Astrocyte (in vitro differentiated cells and primary cell): ENCODE measurements at places on chromosomes 16 and 17. TPM values are rescaled to one million over a fixed set of nuclear protein-coding genes. Genes with fewer than 3 reads are reported as not detected.

Gene NACA2
- total RNA-seq = not detected in 2 replicates

DNA sequence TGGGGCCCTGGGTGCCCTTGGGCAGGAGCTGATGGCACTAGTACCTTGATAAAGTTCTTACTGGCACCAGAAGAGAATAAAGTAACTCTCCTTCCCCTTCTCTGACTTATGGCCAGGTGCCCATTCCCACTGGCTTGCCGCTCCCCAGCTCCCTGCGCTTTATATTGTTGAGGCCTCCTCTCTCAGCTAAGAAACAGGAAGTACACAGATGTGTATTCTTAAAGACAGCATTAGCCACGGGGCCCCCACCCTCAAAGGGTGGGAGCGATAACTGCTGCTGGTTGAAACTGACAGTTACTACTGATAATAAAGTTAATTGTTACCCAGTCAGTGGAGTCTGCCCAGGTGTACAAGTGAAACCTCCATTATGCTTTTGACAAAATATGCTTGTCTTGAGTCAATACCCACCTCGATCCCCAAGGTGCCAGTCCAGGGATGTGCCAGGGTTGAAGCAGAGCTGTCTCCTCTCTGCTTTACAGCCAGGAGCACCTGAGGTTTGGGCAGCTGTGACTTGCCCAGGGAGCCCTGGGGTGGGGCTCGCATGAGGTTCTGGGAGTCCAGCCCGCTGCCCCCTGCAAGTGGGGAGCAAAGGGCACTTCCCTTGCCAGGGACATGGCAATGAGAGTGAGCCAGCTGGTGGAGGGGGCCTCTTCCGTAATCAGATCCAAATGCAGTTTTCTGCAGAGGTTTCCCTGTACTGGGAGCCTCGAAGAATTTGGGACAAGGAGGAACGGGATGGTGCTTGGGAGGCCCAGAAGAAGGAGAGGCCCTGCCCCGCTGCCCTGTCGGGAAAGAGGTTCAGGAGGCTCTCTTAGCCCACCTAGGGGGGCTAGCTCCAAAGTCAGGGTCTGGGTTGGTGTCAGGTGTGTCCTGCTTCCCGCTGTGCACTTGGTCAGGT, 5.4 kb upstream of the CLDN9 start:
- peaks cover 15% of the 10 kb centered on the region for H3K4me1 ChIP-seq
- H3K27me3 ChIP-seq = peaks cover 34% of the 10 kb centered on the region
- H3K36me3 ChIP-seq = no peaks in the 10 kb centered on the region
- DNase-seq = no peak
- no peak overlapping the region for H3K4me3 ChIP-seq

GRCh38 chr17:78497115-78497540, 80.1 kb downstream of the DNAH17 start:
- no peaks in the 10 kb centered on the region for H3K4me1 ChIP-seq
- H3K27me3 ChIP-seq = no peaks in the 10 kb centered on the region
- no peak overlapping the region for H3K27ac ChIP-seq
- DNase-seq = peak; percentile 39

Gene SEZ6L2
- total RNA-seq = 69.6 and 90.6 TPM in 2 replicates

Gene CCR7
- not detected in 2 replicates for total RNA-seq

Gene ZFP90
- 23.4 and 24.0 TPM in 2 replicates for total RNA-seq

- peaks cover 25% of the 10 kb centered on the region for H3K4me1 ChIP-seq
- H3K36me3 ChIP-seq = no peaks in the 10 kb centered on the region
- H3K27ac ChIP-seq = no peak overlapping the region
- H3K4me3 ChIP-seq = peak overlapping the region; percentile 19
- DNase-seq = peak; percentile 42
Measured at GRCh38 chr16:68406458-68407152, 41.7 kb downstream of the SMPD3 start.

Gene TBX2
- total RNA-seq = 0.50 and 0.53 TPM in 2 replicates

GRCh38 chr16:50699326-50700159, 6.1 kb downstream of the NOD2 start:
- peak; percentile 5 for DNase-seq
- H3K4me3 ChIP-seq = no peak overlapping the region
- no peaks in the 10 kb centered on the region for H3K4me1 ChIP-seq
- H3K27me3 ChIP-seq = peaks cover under 1% of the 10 kb centered on the region

DNA sequence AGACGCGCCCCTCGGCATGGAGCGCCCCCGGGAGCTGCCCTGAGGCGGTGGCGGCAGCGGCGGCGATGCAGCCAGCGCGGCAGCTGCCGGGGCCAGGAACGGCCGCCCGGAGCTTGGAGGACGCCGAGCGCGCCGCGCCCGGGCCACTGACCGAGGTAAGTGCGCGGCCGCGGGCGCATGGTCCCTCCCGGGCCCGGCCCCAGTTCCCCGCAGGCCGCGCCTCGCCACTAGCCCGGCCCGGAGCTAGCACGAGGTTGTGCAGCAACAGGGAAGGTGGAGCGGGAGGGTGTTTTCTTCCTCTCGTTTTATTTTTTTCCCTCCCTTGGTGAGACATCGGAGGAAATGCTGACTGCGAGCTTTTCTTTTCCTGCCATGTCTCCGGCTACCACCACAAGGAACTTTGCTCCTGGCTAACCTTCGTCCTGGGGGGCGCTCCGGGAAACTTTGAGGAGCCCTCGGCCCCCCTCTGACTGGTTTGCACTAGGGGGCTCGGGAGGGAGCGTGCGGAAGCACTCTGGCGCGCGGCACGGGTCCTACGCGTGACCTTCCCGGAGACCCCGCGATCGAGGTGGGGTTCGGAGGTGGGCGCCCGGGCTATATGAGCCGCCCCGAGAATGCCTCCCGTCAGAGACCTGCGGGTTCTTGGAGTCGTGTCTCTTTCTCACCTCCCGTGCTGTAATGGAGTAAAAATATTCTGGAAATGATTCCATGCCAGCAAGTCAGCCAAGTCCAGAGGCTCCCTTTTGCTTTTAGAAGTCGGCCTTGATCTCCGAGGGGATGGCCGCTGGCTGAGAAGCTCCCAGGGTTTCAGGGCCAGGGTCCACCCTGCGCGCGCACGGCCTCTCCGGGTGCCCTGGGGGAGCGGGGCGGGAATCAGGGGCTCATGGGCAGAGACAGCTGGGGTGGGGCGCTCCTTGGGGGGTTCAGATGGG, 868 bp downstream of the KCNJ12 start:
- H3K4me3 ChIP-seq = peak overlapping the region; percentile 28
- H3K36me3 ChIP-seq = no peaks in the 10 kb centered on the region
- peak; percentile 18 for DNase-seq
- H3K27ac ChIP-seq = no peak overlapping the region
- peaks cover 34% of the 10 kb centered on the region for H3K27me3 ChIP-seq

DNA sequence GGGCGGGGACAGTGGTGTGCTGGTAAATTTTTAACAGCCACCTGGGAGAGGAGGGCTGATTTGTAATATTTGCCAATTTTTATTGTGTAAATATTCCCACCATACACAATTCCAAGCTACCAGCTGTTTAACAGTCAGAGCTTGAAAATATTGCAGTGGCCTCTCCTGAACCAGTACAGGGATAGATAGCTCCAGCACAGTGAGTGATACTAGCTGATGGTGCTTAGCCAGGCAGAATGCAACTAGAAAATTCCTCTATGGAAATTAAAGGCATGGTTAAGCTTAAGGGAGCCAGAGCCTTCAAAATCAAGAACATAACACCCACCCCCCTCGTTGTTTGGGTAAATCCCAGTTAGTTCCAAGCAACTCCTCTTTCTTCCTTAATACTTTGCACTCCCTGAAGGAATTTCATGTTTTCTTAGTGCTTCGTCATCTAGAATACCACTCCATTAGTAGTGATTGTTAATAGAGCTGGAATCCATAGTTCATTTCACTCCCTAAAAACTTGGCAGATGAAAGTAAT, 96.6 kb downstream of the CYB561 start:
- peak overlapping the region; percentile 49 for H3K27ac ChIP-seq
- peak; percentile 85 for DNase-seq
- H3K36me3 ChIP-seq = peaks cover 3% of the 10 kb centered on the region
- no peak overlapping the region for H3K4me3 ChIP-seq
- peaks cover 11% of the 10 kb centered on the region for H3K4me1 ChIP-seq
- H3K27me3 ChIP-seq = no peaks in the 10 kb centered on the region

DNA sequence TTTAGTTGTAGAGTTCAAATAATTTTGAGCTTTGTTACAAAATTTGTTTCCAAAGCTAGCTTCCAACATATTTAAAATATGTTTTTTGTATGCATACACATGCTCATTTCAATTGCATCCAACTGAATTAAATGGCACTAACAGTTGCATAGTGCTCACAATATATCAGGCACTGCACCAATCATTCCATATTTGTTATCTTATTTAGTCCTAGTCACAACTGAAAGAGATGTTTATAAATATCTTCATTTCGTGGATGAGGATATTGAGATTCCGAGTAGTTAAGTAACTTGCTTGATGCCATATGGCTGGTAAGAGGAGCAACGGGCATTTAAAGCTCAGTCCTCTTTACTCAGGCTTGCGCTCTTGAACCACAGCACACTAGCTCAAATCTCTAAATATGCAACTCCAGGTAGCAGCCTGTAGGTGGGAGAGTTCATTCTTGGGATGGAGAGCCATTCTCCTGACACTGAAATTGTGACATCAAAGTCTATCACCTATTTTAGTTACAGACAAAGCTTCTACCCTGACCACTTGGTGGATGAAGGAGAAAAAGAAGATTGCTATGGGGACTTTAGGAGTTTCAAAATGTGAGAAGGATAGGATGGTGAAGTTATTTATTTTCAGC, 118.0 kb upstream of the CA10 start:
- no peaks in the 10 kb centered on the region for H3K36me3 ChIP-seq
- H3K4me1 ChIP-seq = no peaks in the 10 kb centered on the region
- no peak overlapping the region for H3K27ac ChIP-seq
- H3K27me3 ChIP-seq = no peaks in the 10 kb centered on the region

Gene MYADML2
- total RNA-seq = not detected in 2 replicates

DNA sequence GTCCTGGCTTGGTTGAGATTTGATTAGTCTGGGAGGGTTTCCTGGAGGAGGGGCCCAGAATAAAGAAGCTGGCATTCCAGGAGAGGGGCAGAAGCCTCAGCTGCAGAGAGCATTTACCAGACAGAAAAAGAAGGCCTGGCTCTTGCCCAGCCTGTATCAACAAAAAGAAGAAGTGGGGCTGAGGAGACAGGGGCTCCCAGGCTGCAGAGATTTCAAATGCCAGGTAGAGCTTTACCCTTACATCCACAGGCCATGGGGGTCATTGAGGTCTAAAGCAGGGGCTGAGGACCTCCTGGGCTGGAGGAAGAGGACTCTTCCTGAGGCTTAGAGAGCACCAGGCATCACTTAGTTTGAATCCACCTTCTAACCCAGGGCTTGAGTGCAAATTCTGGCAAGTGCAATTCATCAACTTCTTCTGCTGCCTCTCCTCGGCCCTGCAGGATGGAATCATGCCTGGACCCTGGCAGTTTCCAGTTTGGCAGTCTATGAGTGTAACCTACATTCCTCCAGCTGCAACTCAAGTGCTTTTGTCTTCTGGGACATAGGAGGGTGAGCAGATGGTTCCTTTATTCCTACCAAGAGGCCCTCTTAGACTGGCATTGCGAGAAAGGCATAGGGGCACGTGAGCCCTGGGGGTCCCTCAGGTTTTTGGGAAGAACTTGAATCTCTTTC, 15.3 kb downstream of the CA7 start:
- no peak overlapping the region for H3K27ac ChIP-seq
- H3K36me3 ChIP-seq = no peaks in the 10 kb centered on the region
- H3K27me3 ChIP-seq = no peaks in the 10 kb centered on the region
- no peak for DNase-seq
- no peak overlapping the region for H3K4me3 ChIP-seq

Gene KRTAP4-12
- not detected in 2 replicates for total RNA-seq

Gene PYY
- not detected in 2 replicates for total RNA-seq

Gene TMEM100
- total RNA-seq = 6.0 and 7.3 TPM in 2 replicates

Gene LAT
- total RNA-seq = 2.6 and 3.3 TPM in 2 replicates

- H3K36me3 ChIP-seq = no peaks in the 10 kb centered on the region
- no peaks in the 10 kb centered on the region for H3K27me3 ChIP-seq
- no peak overlapping the region for H3K4me3 ChIP-seq
- H3K27ac ChIP-seq = no peak overlapping the region
- DNase-seq = no peak
- peaks cover 10% of the 10 kb centered on the region for H3K4me1 ChIP-seq
Measured at GRCh38 chr17:41652461-41652970, 28.1 kb upstream of the KRT17 start.

Gene PMP22
- 41.7 and 49.6 TPM in 2 replicates for total RNA-seq

Gene FA2H
- total RNA-seq = 0.14 TPM in 1 of 2 replicates, not detected in the other

GRCh38 chr17:56217921-56218320, 64.6 kb downstream of the ANKFN1 start:
- peaks cover 4% of the 10 kb centered on the region for H3K4me1 ChIP-seq
- H3K4me3 ChIP-seq = no peak overlapping the region
- no peak for DNase-seq
- no peak overlapping the region for H3K27ac ChIP-seq

- H3K4me1 ChIP-seq = peaks cover 11% of the 10 kb centered on the region
- no peak for DNase-seq
- no peaks in the 10 kb centered on the region for H3K36me3 ChIP-seq
Measured at GRCh38 chr17:77602883-77603640, 355.4 kb upstream of the TNRC6C start.
